Endothelial cell (in vitro differentiated cells): ENCODE measurements at places on chromosomes 2 and 18. TPM values are rescaled to one million over a fixed set of nuclear protein-coding genes. Genes with fewer than 3 reads are reported as not detected.

STARD6 gene
- total RNA-seq = 0.54 TPM

DNA sequence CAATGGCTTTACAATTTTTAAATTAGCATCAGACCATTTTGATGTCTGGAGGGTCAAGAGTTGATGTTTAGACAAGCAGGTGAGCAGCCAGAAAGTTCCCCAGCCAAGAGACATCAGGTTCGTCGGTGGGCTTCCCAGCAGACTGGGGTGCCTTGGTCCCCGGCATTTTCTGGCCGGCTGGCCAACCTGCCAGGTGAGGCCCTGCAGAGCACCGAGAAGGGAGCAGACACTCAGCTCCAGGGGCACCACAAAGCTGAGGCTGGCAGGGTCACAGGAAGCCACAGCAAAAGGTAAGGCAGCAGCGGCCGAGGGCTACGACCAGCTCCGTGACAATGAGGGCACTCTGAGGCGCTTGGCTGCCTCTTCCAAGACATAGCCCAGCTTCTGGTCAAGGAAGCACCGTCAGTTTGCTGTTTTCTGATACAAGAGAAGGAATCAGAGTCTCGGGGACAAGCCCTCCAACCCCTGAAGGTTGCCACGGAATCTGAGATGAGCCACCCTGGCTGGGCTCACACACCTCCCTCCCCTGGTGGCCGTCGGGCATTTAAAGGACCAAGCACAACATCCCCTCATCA, 229.0 kb downstream of the MGAT5 start:
- no peak for DNase-seq

DNA sequence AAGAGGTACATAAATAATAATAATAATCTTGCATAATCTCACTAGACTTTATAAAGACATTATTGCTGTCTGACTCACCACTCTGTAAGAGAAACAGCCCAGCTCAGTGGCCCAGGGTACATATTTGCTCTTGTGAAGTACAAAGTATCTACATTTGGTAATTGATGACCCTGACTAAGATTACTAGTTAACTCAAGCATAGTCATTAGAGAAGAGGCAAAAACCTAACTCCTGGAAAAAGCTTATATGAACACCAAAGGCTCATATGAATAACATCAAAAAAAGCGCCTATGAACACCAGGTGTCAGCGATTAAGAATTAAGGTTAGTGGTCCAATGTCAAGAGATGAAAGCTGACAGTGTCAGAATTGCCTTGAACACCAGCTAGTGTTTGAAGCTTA, 38.4 kb downstream of the RAD51AP2 start:
- no peak for DNase-seq

DNA sequence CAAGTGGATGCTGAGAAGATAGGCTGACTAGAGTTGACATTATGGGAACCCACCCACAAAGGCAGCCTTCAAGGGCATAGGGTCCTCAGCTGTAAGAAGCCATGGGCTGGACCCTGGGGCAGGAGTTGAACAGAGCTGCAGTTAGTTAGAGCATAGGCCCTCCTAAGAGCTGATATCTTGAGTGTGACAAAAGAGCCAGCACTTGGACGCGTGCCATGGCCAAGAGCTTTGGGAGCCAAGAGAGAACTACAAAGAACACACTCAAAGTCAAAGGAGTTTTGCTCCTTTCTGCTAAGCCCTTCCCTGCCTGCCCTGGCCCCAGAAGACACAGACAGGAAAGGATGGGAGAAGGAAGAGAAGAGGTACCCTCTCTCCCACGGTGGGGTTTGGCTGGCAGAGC, 29.9 kb upstream of the AGAP1 start:
- no peak for DNase-seq

GRCh38 chr2:113217455-113218282, 43.9 kb downstream of the PSD4 start:
- DNase-seq = no peak

EEF1B2 gene
- total RNA-seq = 668 TPM
